ENCODE measurements at places on chromosomes 4 and X.

DNA sequence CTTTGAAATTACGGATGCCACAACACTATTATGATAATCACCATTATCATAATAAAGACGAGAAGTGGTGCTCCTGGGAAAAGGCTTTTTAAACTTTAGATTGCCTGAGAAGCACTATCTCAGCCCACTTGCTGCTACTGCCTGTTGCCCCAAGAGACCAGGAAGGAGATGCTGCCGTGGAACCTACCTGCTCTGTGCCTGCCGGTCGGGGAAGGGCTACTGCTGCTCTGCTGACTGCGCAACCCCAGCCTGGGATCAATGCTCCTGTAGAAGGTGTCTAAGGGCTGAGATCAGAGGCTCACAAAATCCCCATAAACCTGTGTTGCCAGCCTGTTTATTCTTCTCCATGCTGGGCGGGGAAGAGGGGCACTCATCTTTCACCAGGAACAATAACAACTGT is 145.3 kb upstream of the VCX3B start:
- DNase-seq: no peak

- no peak for DNase-seq
These were observed 165.8 kb downstream of the NSUN7 start for GRCh38 chr4:40915318-40916217.

- DNase-seq: no peak
These were observed 134.1 kb downstream of the KLHL34 start for GRCh38 chrX:21524008-21524407.

- DNase-seq: no peak
These were observed 4.6 kb downstream of the TMEM255A start for GRCh38 chrX:120306630-120307029.

GRCh38 chr4:3413675-3414420 is 27.9 kb upstream of the HGFAC start:
- no peak for DNase-seq

DNA sequence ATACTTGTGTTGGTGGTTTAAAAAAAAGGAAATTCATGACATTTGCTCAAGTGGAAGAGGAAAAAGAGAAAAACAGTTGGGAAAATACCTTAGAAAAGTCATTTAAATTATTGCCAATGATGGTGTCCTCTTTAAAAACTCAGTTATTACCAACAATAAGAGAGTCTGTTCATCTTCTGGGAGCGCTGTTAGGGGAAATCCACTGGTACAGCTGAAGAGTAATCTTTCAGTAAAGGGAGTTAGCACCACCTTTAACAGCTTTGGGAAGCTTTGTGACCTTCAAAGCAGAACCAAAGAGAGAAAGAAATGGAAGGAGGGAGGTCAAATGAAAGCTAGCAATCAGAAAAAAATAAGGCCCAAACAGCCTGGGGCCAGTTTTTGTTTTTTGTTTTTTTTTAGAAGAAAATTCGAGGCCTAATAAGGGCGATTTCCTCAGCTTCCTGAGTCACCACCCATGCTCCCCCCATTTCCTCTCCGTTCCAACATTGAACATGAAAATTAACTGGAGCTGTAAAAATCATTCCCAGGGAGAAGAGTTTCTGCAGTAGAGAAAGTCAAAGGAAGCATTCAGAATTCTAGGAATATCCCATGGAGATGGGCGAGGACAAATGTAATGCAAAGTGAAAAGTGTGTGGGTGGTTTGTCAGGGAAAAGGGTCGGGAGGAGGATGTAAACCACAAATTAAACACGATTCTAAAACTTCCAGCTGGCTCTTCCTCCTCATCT is 115.1 kb downstream of the SH3KBP1 start:
- DNase-seq: no peak

DNA sequence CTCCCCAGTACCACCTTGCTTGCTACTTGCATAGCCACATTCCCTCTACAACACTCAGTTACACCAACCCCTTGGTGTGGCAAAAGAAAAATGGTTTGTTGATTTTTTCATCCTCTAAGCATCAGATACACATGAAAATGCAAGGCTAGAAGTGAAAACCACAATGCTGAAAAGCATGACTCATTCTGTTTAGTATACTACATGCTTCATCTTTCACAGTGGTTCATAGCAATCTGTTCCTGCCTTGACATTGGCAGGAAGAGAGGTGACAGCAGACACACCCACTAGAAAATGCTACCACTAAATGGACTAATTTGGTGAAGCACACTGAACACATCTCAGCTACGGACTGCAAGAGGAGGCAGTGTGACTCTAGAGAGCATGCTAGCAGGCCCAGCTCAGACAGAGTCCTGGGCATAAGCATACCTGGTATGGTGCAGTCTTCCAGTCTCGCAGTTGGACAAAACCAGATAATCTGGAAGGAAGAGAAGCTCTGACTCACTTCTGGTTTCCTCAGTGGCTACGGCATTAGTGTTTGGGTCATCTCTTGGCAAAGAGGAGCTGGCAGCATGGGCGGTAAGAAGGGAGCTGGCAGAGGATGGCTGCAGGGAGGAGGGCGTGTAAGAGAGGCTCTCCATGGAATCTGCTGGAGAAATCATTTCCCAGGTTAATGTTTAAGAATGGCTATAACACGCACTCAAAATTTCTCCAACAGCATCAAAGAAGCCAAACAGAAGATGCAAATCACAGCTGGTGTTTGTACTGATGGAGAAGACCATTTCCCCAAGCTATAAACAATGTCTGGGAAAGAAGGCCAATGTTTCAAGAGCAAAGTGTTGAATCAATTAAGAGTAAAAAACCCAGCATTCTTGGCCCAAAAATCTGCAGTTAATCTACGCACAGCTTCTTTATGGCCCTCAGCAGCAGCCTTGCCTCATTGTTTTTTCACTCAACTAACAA is 37.8 kb downstream of the GAB3 start:
- DNase-seq: no peak

GRCh38 chrX:11791090-11791489 is 33.1 kb downstream of the MSL3 start:
- no peak for DNase-seq

GRCh38 chr4:94714365-94715160 is 43.2 kb upstream of the BMPR1B start:
- DNase-seq: peak; percentile 3

- no peak for DNase-seq
These were observed 437.6 kb upstream of the AGA start for GRCh38 chr4:177879851-177880250.

- no peak for DNase-seq
These were observed 272.1 kb upstream of the HS3ST1 start for GRCh38 chr4:11700751-11701226.

- no peak for DNase-seq
These were observed 366.6 kb downstream of the GASK1B start for GRCh38 chr4:157806184-157806583.

- no peak for DNase-seq
These were observed 75.1 kb upstream of the USP9X start for GRCh38 chrX:41009850-41010846.

GRCh38 chr4:84583876-84584380 is 1.0 kb downstream of the CDS1 start:
- DNase-seq: no peak

DNA sequence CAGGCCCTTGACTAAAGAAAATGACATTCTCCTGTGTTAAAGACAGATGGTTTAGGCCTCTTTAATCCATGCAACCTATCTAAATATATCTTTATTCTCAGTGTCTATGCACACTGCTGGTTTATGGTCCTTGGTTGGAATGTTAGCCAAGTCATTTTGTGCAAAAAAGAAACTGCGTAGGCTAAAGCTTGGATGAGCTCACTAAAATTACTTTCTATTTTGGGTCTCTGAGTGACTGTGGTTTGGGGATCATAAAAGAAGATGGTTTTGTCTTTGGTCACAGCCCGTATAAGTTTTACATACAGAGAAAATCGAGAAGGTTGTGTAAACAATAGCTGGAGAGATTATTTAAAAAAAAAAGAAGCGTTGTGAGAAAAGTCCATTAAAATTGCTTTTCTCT is 443.6 kb downstream of the UBE2NL start:
- no peak for DNase-seq

GRCh38 chrX:119899125-119899524 is 3.4 kb downstream of the AKAP14 start:
- no peak for DNase-seq

DNA sequence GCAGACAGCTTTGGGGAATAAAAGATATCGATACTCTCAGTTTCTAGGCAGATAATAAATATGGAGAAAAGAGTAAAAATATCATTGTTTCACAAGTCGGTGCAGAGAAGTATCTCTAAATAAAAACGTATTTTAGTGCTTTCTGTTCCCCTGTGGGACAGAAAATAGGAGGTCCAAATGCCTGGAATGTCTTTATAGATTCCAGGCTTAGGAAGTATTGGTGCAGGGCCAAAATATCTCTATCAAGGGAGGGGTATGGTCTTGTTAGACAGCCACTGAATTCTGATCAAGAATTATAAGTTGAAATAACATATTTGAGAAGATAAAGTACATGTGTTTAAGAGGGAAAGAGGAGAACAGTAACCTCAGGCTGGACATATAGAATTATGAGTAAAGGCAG is 596.4 kb downstream of the PCDH18 start:
- DNase-seq: no peak

GRCh38 chr4:1258457-1258856 is 9.5 kb upstream of the CTBP1 start:
- DNase-seq: no peak

- DNase-seq: no peak
These were observed 759 bp upstream of the TBC1D1 start for GRCh38 chr4:37889849-37890800.

DNA sequence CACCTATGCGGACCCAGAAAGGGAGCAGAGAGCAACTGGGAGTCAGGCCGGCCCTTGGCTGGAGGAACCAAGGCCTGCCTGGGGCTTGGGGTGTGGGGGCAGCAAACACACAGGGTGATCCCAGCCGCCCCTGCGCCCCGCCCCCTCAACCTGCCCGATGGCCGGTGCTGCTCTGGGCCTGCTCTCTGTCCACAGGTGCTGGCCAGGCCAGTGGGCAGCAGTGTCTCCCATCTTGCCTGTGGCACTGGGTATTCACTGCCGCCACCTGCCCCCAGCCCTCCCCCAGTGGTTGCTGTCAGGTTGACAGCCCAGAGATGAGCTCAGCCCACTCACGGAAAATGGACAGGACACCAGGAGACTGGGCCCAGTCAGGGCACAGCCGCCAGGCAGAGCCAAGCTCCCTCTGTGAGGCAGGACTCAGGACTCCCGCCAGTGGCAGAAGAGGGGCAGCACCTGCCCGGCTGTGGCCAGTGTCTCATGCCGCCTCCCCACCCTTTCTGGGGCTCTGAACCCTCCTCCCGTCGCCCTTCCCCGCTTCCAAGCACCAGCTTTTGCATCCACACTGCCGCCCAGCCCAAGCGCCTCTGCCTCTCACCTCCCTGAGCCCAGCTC is 4.7 kb downstream of the NKX1-1 start:
- DNase-seq: no peak

GRCh38 chrX:7149411-7149810 is 1.5 kb upstream of the PUDP start:
- DNase-seq: no peak

GRCh38 chr4:155612074-155612473 is 54.6 kb upstream of the GUCY1A1 start:
- DNase-seq: no peak

DNA sequence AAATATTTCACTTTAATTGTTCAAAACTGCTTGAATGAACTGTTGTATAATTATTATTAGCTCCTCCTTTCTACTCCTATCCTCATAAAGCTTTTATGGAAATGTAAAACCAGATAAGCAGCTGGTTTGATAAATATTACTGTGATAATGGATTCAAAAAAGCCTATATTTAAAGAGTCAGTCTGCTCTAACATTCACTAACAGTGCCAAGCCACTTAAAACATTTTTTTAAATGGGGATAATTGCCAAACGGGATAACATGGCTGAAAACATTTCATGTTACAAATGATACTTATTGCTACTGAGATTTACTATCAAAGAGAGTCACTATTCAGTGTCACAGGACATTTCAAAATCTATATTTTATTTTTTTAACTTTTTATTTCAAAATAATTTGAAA is 17.4 kb downstream of the ARHGAP24 start:
- DNase-seq: no peak

GRCh38 chrX:46477435-46477834 is 67.8 kb downstream of the ZNF674 start:
- DNase-seq: no peak

DNA sequence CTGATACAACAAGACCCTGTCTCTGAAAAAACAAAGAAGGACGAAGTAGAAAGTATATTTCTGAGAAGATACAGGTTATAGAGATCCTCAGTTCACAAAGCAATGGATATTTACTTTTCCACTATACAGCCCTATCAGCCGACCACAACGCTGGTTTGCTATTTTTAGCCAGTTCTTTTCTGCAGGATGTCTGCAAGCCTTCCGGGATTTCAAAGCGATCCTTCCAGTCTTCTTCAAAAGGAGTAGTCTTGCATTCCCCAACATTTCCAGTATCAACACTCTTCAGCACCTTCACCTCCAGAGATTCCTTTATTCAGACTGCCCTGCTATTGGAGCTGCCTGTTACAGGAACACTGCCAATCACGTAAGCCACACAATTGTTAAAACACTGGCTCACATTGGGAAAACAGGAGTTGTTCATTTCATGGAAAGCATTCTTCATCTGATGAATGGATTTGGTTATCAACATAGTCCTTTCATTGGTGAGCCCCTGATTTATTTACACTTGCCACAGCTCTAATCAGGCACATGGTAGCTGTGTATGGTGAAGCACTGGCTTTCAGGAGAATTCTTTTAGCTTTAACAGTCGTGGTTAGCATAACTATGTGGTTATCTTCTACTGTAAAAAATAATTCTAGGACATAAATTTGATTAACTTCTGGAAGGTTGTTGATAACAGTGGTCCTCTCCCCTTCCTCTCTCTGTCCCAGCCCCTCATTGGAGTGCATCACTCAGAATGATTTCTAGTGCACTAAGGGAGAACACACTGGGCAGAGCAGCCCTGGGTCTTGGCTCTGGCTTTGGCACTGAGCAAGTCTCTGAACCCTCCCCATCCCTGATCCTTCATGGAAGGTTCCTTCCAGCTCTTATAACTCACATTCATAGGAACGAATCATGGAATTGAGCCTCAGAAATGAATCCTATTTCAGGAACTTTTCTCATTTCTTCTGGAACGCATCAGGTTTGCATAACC is 109.9 kb upstream of the SORBS2 start:
- no peak for DNase-seq

DNA sequence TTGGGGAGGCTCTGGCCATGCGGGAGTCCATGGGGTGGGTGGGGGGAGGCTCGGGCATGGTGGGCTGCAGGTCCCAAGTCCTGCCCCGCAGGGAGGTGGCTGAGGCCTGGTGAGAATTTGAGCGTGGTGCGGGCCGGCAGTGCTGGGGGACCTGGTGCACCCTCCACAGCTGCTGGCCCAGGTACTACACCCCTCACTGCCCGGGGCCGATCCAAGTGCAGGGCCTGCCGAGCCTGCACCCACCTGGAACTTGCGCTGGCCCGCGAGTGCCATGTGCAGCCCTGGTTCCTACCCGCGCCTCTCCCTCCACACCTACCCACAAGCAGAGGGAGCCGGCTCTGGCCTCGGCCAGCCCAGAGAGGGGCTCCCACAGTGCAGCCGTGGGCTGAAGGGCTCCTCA is 5.7 kb upstream of the SPANXN2 start:
- no peak for DNase-seq

- DNase-seq: no peak
These were observed 320.9 kb downstream of the EVC2 start for GRCh38 chr4:5387457-5387856.

All from HS-27A (cell line).